ENCODE measurements at places on chromosomes 5 and 9. TPM values are rescaled to one million over a fixed set of nuclear protein-coding genes. Genes with fewer than 3 reads are reported as not detected.
A peak's percentile ranks its signal among the peaks of the same experiment; 100 is the strongest.

GRCh38 chr9:96342571-96343245, 40.7 kb upstream of the HSD17B3 start:
- no peak overlapping the region for H3K27ac ChIP-seq
- no peaks in the 10 kb centered on the region for H3K27me3 ChIP-seq
- H3K4me3 ChIP-seq, result no peak overlapping the region
- H3K36me3 ChIP-seq, result no peaks in the 10 kb centered on the region
- no peak for DNase-seq

MEGF10 gene
- total RNA-seq, result not detected

GRCh38 chr5:93250424-93250823, 330.6 kb downstream of the NR2F1-AS1 start:
- H3K27me3 ChIP-seq, result no peaks in the 10 kb centered on the region
- no peak overlapping the region for H3K27ac ChIP-seq
- H3K4me3 ChIP-seq, result no peak overlapping the region
- no peaks in the 10 kb centered on the region for H3K36me3 ChIP-seq

DNA sequence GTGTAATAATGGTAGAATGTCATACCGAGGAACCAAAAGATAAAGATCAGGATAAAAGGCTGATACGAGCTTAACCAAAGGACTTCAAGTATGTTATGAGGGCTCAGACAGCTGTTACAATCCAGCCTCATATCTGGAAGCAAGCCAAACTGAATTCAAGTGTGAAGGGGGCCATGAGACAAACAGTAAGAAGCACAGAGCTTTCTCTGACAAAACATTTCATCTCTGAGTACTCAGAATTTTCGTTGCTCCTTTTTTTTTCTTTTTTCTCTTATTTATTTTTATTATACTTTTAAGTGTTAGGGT, 52.9 kb upstream of the CD180 start:
- H3K4me1 ChIP-seq, result no peaks in the 10 kb centered on the region
- H3K36me3 ChIP-seq, result no peaks in the 10 kb centered on the region
- no peak overlapping the region for H3K4me3 ChIP-seq

DNA sequence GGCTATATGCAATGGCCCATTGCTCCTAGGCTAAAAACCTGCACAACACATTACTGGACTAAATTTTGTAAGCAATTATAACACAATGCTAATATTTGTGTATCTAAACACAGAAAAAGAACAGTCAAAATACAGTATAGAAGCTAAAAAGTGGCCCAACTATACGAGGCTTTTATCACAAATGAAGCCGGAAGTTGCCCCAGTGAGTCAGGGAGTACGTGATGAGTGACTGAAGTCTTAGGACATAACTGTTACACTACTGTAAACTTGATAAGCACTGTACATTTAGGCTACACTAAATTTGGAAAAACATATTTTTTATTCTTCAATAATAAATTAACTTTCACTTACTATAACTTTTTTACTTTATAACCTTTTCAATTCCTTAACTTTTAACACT, 105.2 kb upstream of the PRR16 start:
- no peaks in the 10 kb centered on the region for H3K27me3 ChIP-seq
- no peaks in the 10 kb centered on the region for H3K36me3 ChIP-seq
- H3K27ac ChIP-seq, result no peak overlapping the region
- no peak overlapping the region for H3K4me3 ChIP-seq
- H3K4me1 ChIP-seq, result no peaks in the 10 kb centered on the region

IPO11 gene
- total RNA-seq, result 16.2 TPM

DHFR gene
- total RNA-seq, result 76.1 TPM

DNA sequence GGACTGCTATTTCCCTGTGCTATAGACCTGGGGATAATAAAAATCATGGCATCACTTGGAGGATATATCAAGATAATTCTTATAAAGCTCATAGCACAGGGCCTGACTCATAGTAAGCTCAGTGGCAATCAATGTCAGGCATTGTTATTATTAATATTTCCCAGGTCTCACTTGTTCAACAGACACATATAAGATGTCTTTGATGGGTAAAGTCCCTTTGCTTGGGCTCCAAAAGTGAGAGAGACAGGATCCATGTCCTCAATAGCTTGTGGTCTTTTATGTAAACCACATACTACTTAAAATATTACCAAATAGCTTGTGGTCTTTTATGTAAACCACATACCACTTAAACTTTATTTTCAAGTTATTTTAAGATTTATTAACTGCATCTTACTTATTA, 11.2 kb downstream of the SH3RF2 start:
- H3K27ac ChIP-seq, result no peak overlapping the region
- peaks cover 16% of the 10 kb centered on the region for H3K4me1 ChIP-seq
- no peaks in the 10 kb centered on the region for H3K36me3 ChIP-seq
- no peaks in the 10 kb centered on the region for H3K27me3 ChIP-seq
- H3K4me3 ChIP-seq, result no peak overlapping the region

ABCA2 gene
- total RNA-seq, result 2.4 TPM

DNA sequence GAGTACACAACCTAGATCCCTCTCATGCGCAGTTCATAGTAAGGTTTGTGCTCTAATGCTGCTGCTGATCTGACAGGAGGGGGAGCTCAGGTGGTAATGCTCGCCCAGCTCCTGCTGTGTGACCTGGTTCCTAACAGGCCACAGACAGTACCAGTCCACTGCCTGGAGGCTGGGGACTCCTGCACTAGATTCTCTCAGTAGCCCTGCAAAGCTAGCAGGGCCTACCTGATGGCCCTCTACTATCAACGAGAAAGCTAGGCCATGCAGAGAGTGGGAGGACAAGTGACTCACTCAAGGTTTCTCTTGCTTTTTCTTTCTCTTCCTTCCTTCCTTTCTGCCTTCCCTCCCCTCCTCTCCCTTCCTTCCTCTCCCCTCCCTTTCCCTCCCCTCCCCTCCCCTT, 55.1 kb upstream of the TEX48 start:
- no peak overlapping the region for H3K4me3 ChIP-seq
- peaks cover 35% of the 10 kb centered on the region for H3K4me1 ChIP-seq
- no peak for DNase-seq

GRCh38 chr5:171295299-171295698, 13.7 kb upstream of the TLX3 start:
- no peaks in the 10 kb centered on the region for H3K36me3 ChIP-seq
- no peaks in the 10 kb centered on the region for H3K27me3 ChIP-seq
- DNase-seq, result no peak
- no peak overlapping the region for H3K4me3 ChIP-seq
- H3K4me1 ChIP-seq, result peaks cover 7% of the 10 kb centered on the region

DNA sequence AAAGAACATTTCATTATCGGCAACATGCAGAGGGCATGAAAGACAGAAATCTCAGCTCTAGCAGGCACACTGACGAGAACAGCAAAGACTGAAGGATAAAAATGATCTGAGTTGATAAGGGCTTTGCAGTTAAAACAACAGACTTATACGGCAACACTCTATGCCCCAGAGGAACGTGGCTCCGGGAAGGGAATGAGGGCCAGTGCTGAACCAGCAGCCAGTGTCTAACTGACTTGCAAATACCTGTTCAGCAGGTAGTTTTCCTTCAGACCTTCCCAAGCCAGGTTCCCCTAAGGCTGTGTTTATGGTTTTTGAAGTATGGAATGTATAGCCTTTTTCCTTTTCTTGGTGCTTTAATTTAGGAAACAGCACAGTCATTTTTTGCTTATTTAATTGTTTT, 121.3 kb upstream of the CDH18 start:
- H3K4me3 ChIP-seq, result no peak overlapping the region
- no peaks in the 10 kb centered on the region for H3K27me3 ChIP-seq
- DNase-seq, result no peak
- no peak overlapping the region for H3K27ac ChIP-seq
- H3K4me1 ChIP-seq, result no peaks in the 10 kb centered on the region

UGT3A1 gene
- not detected for total RNA-seq

PAEP gene
- total RNA-seq, result not detected

DNA sequence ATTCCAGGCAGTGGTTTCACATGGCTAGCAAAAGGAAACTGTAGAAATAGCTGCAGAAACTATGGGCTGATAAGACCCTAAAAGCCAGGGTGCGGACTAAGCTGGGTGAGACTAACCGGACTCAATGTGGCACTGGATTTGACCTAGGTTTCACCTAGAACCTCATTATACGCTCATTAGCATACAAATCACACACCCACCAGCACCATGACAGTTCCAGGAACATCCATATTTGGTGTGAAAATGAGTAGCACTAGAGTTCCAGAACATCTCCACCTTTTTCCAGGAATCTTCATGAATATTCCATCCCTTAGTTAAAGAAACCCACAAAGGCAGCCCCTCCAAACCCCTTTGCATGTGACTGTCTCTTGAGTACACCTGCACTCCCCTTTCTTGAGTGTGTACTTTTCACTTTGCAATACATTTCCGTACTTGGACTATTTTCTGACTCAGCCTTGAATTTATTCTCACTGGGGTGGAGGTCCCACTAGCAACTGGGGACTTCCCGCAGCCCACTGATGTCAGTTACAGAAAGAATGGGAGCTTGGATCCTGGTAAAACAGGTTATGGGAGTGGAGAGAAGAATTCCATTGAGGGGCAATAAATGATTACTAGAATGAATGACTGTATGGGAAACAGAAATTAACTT, 58.0 kb upstream of the SPATA31C2 start:
- H3K27ac ChIP-seq, result no peak overlapping the region
- H3K36me3 ChIP-seq, result no peaks in the 10 kb centered on the region
- H3K27me3 ChIP-seq, result no peaks in the 10 kb centered on the region
- DNase-seq, result no peak
- no peak overlapping the region for H3K4me3 ChIP-seq

DNA sequence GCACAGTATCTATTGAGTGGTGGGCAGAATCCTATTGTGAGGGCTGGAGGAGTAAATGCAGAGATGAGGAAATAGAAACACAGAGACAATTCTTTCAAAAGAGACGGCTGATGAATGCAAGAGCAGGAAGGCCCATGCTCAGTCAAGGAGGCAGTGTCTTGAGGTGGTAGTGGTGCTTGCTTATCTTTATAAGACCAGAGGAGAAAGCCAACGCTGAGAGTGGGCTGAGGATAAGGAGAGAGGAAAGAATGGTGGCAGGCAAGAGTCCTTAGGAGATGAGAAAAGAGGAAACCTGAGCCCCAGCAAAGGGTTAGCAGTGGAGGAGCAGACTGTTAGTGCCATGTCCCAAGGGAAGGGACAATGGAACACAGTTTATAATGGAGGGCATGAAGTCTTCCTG, 86.0 kb downstream of the SNCAIP start:
- H3K4me3 ChIP-seq, result no peak overlapping the region
- no peak overlapping the region for H3K27ac ChIP-seq
- no peaks in the 10 kb centered on the region for H3K4me1 ChIP-seq
- no peak for DNase-seq

KCNV2 gene
- 1.8 TPM for total RNA-seq

SH2D3C gene
- not detected for total RNA-seq

DNA sequence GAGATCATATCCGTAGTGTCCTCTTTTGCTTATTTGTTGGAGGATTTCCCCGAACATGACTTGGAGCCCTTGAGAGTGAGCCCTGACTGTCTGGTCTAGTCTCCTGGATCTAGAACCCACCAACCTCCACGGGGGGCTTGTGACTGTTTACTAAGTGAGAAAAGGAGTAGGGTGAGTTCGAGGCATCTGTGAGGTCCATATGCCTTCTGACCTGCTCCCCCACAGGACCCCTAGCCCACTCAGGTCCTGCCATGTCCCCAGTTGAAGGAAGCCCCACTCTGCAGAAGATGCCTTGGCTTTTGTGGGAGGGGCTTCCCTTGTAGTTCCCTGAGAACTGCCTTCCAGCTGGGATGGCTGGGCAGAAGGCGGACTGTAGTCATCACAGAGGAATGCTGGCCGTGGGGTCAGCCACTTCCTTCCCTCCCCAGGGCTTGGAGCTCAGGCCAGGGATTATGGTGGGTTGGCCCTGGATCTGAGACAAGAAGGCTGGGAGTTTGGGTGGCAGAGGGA, 7.0 kb upstream of the IRF1 start:
- no peak overlapping the region for H3K27ac ChIP-seq
- H3K27me3 ChIP-seq, result no peaks in the 10 kb centered on the region
- H3K4me1 ChIP-seq, result peaks cover 22% of the 10 kb centered on the region
- no peak for DNase-seq

- H3K4me1 ChIP-seq, result no peaks in the 10 kb centered on the region
- no peaks in the 10 kb centered on the region for H3K27me3 ChIP-seq
- H3K4me3 ChIP-seq, result no peak overlapping the region
- no peak for DNase-seq
- H3K36me3 ChIP-seq, result no peaks in the 10 kb centered on the region
- no peak overlapping the region for H3K27ac ChIP-seq
Observed at GRCh38 chr5:1239505-1240251, 14.5 kb downstream of the SLC6A18 start.

- H3K36me3 ChIP-seq, result no peaks in the 10 kb centered on the region
- peaks cover 62% of the 10 kb centered on the region for H3K4me1 ChIP-seq
- H3K27me3 ChIP-seq, result no peaks in the 10 kb centered on the region
Observed at GRCh38 chr9:27369591-27369990, 72.6 kb upstream of the EQTN start.

DNA sequence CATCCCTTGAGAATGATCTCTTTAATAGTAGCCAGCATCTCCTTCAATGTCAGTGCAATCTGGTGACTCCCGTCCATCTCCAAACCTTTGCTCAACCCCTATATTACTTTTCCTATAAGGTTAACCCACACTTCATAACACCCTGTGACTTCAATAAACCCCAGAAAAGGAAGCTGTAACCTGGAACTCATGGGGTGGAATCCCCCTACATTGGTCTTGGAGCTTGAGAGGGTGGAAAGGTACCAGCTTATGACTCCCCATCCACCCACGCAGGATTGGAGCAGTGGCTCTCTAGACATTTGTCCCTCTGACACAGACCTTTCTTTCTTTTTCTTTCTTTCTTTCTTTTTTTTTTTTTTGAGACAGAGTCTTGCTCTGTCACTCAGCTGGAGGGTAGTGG, 54.7 kb upstream of the ZFR start:
- no peaks in the 10 kb centered on the region for H3K27me3 ChIP-seq
- no peak overlapping the region for H3K4me3 ChIP-seq
- no peaks in the 10 kb centered on the region for H3K36me3 ChIP-seq
- H3K4me1 ChIP-seq, result peaks cover 8% of the 10 kb centered on the region

SLC27A4 gene
- total RNA-seq, result 24.4 TPM

CDKN2B-AS1 gene
- total RNA-seq, result 35.3 TPM

DNA sequence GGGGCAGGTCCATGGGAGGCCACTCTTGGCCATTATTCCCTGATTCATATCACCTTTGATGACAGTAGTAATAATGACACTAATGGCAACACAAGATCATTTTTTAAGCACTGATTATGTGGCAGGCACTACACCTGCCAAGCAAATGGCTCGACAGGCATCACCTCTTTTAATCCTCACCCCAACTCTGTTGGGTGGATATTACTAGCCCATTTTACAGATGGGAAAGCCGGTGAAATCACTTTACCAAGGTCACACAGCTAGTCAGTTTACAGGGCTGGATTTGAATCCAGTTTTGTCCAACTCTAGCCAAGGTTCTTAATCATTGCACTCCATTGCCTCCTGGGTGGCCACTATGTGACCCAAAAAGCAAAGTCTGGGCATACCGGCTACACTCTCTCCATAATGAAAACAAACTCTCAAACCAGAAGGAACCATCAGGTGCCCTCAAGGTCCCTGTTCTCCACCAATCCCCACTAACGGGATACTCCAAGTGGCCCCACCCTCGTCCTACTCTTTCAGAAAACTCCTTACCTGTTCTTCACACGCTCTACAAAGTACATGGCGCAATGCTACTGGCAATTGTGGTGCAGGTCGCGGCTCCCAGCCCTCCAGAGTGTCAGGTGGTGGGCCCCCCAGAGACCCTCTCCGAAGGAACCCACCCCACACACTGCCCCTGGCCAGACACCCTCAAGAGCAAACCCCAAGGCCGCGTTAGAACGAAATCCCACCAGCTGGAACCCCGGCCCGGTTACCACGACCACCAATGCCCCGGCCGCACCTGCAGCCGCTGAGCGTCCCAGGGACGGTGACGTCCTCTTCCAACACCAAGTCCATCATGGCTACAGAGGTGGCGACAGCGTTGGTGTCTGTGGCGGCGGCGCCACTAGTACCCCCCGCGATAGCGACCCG, 572 bp downstream of the CDK5RAP2 start:
- DNase-seq, result peak; percentile 54
- no peaks in the 10 kb centered on the region for H3K36me3 ChIP-seq
- H3K27ac ChIP-seq, result peak overlapping the region; percentile 67

GRCh38 chr5:145465474-145466263, 369.5 kb downstream of the PRELID2 start:
- DNase-seq, result no peak
- no peaks in the 10 kb centered on the region for H3K27me3 ChIP-seq
